ENCODE measurements at places on chromosomes 16 and 17.

DNA sequence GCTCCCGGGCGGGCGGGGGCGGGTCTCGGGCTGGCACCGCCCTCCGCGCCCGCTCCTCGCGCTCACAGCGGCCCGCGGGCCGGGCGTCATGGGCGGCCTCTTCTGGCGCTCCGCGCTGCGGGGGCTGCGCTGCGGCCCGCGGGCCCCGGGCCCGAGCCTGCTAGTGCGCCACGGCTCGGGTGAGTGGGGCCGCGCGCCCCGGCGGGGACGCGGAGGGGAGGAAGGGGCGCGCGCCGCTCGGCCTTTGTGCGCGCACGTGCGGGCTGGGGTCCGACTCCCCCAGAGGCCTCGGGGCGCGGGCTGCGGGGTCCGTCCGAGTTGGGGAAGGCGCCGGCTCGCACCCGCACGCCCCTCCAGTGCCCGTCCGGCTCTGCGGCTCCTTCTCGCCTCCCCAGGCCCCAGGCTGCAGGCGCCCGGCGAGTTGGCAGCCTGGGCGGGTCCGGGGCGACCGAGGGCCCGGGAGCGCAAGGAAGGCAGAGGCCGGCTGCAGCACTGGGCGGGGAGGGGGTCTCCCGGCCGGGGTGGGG is at the start of gene NME4:
NME4 (plus strand) TSS at position 65 of the 527 bp plus-strand sequence; CDS start at position 89, 24 bp downstream.
- peak; percentile 54 for DNase-seq

DNA sequence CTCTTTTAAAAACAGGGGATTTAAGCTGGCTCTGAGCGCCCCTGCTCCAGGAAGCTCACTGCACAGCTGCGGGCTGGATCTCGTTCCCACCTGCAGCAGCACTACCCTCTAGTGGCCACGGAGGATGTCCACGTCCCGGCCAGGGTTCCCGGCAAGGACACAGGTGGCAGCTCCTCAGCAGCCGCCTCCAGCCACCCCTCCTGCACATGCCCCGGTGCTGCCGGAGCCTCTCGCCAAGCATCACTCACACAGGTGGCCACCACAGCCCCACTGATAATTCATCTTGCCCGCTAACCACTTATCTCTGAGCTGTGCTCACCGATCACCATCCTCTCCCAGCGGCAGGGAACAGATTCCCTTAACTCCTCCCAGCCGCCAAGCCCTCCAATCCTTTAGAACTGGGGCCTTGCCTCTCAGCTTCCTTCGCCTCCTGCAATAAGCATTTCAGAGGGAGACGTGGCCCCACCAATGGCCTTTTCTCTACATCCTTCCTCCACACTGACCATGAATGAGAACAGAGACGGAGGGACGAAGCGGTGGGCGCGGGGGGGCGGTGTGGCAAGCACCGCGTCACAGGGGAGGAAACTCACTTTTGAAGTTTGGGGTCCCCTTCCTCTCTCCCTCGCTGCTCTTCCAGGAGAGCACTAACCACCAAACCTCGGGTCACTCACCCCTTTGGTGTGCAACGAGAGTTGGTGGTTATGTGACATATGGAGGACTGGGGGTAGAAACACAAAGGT is 222.1 kb downstream of the RBFOX3 start:
- peak; percentile 53 for DNase-seq

DNA sequence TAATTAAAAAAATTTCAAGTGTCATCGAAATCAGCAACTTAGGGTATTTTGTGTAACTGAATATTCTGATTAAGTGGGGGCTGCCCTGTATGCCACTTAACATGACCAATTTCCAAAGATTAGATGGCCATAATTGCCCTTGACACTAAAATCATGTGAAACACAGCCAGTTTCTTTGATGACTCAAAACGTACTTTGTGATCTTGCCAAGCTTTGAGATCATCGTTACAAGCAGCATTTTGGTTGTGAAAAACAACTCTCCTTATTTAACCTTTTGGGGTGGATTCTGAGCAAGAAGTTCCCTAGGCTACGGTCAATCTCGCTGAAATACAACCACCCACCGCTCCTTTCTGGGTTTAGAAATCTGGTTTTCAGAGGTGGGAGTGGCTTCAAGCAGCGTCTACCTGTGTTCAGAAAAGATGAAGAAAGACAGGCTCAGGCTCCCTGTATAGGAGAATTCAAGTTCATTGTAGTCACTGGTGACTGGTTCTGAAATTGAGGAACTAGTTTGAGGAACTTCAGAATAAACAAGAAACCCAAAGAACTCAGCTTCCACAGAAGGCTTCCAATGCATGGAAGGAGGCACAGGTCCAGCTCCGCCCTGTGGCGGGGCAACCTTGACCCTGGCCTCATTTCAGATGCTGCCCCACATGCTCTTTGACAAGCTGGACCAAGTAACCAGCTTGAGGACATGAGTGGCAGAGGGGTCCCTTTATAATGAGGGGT is 9.4 kb downstream of the MAP3K14 start:
- no peak for DNase-seq

- no peak for DNase-seq
Observed at GRCh38 chr17:50208611-50209061, 7.2 kb upstream of the COL1A1 start.

- DNase-seq, result no peak
Observed at GRCh38 chr17:58759522-58759921, 3.9 kb downstream of the PPM1E start.

- DNase-seq, result no peak
Observed at GRCh38 chr16:4667203-4667963, 26.0 kb upstream of the NUDT16L1 start.

- no peak for DNase-seq
Observed at GRCh38 chr16:9407206-9407758, 315.8 kb downstream of the HAPSTR1 start.

GRCh38 chr16:68377667-68378393 is 67.0 kb downstream of the PRMT7 start:
- DNase-seq, result no peak

- no peak for DNase-seq
Observed at GRCh38 chr16:86027373-86028126, 128.6 kb downstream of the IRF8 start.

DNA sequence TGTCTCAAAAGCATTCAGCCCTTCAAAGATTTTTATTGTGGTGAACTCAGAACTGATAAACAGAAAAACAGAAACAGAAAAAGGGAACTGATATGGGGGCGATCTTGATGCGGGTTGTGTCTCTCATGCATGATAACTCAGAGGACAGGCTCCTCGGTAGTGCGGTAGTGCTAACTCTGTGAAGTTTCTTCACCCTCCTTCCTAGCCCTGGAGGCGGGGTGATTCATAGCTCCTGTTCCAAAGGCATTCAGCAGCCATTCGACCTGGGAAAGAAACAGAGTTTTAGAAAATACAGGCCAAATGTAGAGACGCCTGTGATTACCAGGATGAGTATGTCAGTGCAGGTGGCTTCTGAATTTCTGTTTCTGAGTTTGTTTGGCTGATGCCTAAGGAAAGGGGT is 5.5 kb upstream of the MAF start:
- DNase-seq, result no peak

GRCh38 chr16:68445458-68445857 is 2.9 kb downstream of the SMPD3 start:
- DNase-seq, result peak; percentile 63

DNA sequence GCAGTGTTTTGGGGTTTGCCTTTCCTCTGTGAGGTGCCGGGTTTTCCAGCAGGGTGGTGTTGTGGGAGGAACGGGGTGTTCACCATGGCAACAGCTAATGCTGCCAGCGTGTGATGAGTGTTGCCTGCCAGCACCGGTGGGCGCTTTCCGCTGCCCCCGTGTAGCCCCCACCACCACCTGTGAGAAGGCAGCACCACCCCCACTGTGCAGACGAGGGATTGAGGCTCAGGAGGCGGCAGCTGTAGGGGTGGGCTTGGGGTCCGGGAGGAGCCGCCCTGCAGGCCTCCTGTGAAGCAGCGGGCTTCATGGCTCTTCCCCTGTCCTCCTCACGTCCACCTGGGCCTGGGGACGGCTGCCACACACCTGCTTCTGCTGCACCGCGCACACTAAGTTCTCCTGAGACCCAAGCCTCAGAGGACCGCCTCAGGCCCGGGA is 5.2 kb downstream of the RAB40C start:
- no peak for DNase-seq

DNA sequence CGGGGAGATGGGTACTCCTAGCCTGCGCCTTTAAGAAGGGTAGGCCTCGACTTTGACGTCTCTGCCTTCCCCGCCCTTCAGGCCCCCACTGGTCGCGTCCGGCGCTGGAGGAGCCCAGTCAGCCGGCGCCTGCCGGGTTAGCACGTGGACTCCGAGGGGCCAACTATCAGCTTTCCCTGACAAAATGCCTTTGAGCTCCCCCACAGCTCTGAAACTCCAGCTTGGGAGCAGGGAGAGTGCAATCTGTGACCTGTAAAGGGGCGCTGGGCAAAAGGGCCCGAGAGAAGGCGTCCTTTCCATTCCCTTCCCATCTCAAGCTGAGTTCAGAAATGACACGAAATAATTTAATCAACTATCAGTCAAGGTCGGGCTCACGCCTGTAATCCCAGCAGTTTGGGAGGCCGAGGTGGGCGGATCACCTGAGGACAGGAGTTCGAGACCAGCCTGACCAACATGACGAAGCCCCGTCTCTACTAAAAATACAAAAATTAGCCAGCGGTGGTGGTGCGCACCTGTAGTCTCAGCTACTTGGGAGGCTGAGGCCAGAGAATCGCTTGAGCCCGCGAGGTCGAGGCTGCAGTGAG is 2.3 kb upstream of the SLC25A39 start:
- DNase-seq, result peak; percentile 92

GRCh38 chr16:22373662-22374310 is 633 bp downstream of the CDR2 start:
- DNase-seq, result no peak

- no peak for DNase-seq
Observed at GRCh38 chr17:39531252-39531651, 70.0 kb downstream of the CDK12 start.

- DNase-seq, result no peak
Observed at GRCh38 chr17:81428948-81429774, 33.9 kb downstream of the BAHCC1 start.

DNA sequence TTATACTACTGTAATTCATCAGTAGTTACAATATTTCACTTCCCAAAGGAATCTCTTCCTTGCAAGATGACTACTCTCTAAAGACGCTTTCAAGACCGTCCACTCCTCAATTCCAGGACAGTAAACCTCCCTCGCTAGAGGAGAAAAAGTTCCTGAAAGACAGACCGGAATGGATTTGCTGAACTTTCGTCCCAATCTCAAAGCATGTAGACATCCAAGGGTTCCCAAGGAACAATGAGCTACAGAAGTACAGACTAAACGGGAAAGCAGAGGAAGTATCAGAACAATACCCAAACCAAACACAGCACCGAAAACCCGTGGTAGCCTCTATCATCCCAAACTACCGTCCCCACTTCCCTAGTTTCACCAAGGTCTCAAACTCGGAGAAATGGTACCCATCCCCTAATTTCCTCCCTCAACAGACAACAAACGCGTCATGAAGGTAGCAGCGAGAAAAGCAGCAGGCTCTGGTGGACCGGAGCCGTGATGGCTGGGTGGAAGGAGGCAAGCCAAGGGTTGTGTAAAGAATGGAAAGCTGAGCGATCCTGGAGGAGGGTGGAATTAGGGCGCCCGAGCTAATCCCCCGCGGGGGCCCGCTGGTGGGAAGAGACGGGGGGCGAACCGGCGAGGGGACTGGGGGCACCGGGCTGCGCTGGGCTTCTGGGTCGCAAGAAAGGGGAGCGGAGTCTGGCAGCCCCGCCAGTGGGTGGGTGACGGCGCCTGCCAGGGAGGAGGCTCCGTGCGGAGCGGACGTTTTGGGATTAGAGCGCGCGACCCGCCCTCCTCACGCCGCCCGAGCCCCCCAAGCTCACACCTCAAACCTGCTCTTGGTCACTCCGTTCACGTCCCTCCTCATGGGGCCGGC is 647 bp downstream of the FBXL20 start:
- no peak for DNase-seq

- no peak for DNase-seq
Observed at GRCh38 chr17:43068570-43069367, 43.7 kb downstream of the RND2 start.

DNA sequence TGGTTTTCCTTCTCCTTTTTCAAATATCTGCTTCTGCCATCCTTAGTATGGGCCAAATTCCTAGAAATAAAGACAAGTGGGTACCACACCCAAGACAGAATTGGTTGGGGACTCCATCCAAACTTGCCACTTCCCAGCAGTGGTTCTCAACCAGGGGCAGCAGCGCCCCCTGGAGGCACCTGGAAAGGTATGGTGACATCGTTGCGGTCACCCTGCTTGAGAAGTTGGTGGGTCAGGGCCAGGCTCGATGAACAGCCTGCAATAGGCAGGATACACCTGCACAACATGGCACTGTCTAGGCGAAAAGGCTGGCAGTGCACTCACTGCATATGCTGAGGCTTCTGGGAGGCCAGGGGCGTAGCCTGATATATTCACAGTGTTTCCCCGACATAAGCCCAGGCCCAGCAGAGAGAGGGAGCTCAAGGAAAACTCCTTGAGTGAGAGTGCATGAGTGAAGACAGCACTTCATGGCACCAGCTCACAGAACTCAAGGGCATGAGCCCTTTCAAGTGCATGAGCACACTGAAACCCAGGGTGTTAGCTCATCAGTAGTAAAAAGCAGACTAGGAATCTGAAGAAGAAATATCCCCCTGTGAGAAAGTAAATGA is 57.7 kb downstream of the CMC2 start:
- DNase-seq, result no peak

- DNase-seq, result no peak
Observed at GRCh38 chr16:4870138-4870671, 22.9 kb downstream of the UBN1 start.

- peak; percentile 98 for DNase-seq
Observed at GRCh38 chr17:80426671-80427326, 11.8 kb downstream of the ENDOV start.

DNA sequence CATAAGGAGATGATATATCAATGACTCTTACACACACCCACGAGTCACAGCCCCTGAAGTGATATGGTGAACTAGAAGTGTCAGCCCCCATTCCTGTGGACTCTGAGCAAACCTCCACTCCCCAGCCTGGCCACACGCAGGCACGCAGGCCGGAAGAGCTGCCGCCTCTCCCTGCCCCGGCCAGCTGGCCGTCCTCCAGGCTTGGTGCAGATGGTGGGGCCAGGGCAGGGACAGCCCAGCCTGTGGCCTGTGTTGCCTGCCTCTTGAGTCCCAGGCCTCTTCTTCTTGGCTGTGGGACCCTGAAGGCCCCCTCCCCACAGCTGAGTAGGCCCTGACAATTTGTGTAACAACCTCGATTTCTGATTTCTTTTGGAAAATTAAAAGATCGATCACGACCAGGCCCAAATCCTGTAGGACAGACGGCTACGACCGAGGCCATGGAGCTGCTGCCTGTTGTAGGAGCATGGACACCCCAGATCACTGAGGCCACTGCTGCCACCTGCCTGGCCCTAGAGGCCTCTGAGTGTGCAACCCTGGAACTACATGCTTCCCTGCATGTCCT is 10.0 kb upstream of the MPRIP start:
- no peak for DNase-seq

- DNase-seq, result no peak
Observed at GRCh38 chr16:49742428-49743202, 113.3 kb downstream of the ZNF423 start.

GRCh38 chr16:11977376-11978041 is 975 bp downstream of the SNX29 start:
- DNase-seq, result no peak

Measured in GM19239 (cell line).